ENCODE measurements at places on chromosomes 16 and 17.
A peak's percentile ranks its signal among the peaks of the same experiment; 100 is the strongest.

DNA sequence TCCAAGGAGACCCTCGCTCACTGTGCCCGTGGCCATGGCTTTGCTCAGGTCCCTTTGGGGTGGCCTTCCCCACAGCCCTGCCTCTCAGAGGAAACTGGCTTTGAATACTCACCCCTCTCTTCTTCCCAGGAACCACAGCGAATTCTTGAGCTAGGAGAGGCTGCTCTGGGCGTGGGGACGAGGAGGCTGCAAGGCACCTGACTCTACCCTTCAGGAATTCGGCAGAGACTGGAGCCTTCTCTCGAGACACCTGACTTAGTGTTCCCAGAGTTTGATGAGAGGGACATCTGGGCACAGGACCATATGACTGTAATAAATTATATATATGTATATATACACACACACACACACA lies 6.2 kb downstream of the LLGL2 start:
- DNase-seq: no peak

- peak; percentile 41 for DNase-seq
These were observed 157.1 kb downstream of the RGS9 start for GRCh38 chr17:65294181-65294719.

DNA sequence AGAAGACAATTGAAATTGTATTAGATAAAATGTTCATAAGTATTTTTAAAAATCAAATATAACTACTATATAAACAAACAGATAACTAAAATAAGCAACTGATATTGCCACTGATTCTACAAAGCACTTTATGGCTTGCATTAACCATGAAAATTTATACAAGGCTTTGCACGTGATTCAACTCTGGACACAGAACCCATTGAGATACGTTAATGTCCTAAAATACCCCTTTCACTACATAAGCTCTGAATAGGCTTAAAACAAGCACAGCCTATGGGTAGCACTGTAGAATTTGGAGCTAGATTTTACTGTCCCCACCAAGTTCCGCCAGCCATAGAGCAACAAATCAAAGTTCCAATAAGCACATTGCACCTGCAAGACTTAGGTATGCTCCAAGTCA lies 4.5 kb downstream of the ZNF652 start:
- no peak for DNase-seq

- DNase-seq: no peak
These were observed 17.6 kb downstream of the PEMT start for GRCh38 chr17:17573912-17574311.

DNA sequence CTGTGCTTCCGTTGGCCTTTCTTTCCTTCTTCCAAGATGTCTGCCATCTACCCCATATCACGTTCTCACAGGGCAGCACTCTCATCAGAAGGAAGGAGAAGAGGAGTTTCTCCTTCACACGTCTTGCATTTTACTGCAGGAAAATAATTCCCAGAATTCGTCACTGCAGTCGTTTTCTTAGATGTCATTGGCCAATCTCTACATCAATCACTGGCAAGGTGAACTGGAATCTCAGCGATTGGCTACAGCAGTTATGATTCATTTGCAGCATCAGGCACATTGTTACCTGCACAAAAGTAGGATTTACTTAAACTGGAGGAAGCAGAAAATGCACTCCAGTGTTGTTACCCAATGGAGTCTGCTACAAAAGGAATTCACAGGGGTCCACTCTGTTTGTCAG lies 277.2 kb upstream of the RBFOX1 start:
- no peak for DNase-seq

Data from CD4-positive, alpha-beta T cell (primary cell).